ENCODE measurements at places on chromosomes 11 and 22.
A peak's percentile ranks its signal among the peaks of the same experiment; 100 is the strongest.

DNA sequence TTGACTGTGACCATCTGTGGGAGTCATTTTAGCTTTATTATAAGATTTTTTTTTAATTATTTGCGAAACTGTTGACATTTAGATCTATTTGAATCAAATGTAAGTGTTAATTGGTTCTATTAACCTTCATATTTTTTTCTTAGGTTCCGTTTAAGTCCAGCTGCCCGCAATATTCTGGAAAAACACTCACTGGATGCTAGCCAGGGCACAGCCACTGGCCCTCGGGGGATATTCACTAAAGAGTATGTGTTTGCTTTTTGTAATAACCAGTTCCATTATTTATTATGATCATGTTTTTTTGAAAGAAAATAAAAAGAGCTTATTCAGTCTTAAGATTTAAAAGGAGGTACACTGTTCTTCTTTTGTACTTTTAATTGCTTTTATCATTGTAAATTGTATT, 43.9 kb downstream of the PDHX start:
- H3K36me3 ChIP-seq: no peaks in the 10 kb centered on the region
- no peak overlapping the region for H3K27ac ChIP-seq
- DNase-seq: no peak
- H3K4me1 ChIP-seq: no peaks in the 10 kb centered on the region
- H3K4me3 ChIP-seq: no peak overlapping the region

DNA sequence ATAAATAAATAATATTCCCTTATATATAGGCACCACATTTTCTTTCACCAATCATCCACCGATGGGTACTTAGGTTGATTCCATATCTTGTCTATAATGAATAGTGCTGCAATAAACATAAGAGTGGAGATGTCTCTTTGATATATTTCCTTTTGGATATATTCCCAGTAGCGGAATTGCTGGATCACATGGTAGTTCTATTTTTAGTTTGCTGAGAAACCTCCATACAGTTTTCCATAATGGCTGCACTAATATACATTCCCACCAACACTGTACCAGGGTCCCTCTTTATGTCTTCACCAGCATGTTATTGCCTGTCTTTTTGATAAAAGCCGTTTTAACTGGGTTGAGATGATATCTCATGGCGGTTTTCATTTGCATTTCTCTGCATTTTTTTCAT, 23.6 kb downstream of the PAMR1 start:
- H3K4me1 ChIP-seq: no peaks in the 10 kb centered on the region
- no peaks in the 10 kb centered on the region for H3K36me3 ChIP-seq
- no peak overlapping the region for H3K4me3 ChIP-seq
- DNase-seq: no peak

- no peaks in the 10 kb centered on the region for H3K4me1 ChIP-seq
- H3K36me3 ChIP-seq: no peaks in the 10 kb centered on the region
- no peak overlapping the region for H3K27ac ChIP-seq
- no peak for DNase-seq
- H3K4me3 ChIP-seq: no peak overlapping the region
Measured at GRCh38 chr11:72876147-72876546, 61.9 kb downstream of the ATG16L2 start.

DNA sequence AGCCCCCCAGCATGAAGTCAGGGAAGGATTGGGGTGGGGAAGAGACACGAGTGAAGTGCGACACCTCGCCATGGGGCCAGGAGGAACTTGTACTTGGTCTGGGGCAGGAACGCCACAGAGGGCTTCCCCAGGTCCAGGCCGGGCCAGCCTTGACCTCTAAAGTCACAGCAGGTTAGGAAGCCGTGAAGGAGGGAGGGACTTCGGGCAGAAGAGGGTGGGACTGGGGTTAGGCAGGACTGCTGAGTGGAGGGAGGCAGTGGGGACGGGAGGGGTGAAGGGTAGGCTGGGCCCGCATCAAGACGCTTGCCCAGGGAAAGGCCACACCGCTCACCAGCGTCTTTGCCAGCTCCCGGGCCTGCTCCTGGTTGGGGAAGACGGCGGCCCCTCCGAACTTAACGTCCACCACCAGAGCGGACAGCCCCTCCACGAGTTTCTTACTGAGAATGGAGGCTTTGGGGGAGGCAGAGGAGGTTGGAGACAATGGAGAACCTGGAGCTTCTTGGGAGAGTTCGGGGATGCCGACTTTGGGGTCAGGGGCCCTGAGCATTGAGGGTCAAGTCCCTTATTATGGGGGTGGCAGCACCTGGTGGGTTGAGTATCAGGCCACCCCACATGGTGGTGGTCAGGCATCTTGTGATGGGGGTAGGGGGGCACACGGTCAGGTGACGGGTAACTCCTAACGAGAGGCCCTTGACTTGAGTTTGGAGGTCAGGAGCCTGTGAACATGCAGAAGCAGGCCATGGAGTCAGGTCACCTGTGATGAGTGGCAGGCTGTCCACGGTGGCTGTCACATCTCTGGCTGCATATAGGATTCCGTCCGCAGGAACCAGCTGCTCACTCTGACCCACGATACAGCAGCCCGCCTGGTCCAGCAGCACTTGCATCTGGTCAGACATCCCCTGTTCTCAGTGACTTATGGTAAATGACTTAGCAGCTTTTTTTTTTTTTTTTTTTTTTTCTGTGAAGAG, 1.7 kb upstream of the SCO2 start:
- peak; percentile 24 for DNase-seq
- no peaks in the 10 kb centered on the region for H3K27me3 ChIP-seq
- peak overlapping the region; percentile 74 for H3K4me3 ChIP-seq
- H3K36me3 ChIP-seq: peaks cover 3% of the 10 kb centered on the region

DNA sequence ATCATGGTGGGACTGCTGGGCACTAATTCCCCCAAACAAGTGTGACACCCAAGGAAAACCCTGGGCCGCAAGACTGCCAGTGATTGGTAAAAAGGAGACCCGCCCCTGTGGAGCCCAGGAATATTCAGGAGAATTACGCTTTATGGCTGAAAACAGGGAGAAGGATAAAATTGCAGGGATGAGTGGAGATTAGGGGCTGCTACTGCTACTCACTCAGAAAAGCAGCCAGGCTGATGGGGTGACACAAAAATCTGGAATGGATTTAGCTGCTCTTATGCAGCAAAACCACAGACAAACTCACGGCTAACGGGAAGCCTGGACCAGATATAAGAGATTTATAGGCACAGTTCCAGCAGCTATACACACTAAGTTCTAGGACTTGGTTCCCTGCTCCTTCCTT, 4.4 kb upstream of the FBXO3 start:
- H3K36me3 ChIP-seq: no peaks in the 10 kb centered on the region
- no peak for DNase-seq
- no peaks in the 10 kb centered on the region for H3K27me3 ChIP-seq
- H3K4me3 ChIP-seq: no peak overlapping the region

- H3K27ac ChIP-seq: no peak overlapping the region
- DNase-seq: no peak
- no peaks in the 10 kb centered on the region for H3K27me3 ChIP-seq
- no peak overlapping the region for H3K4me3 ChIP-seq
- no peaks in the 10 kb centered on the region for H3K36me3 ChIP-seq
- no peaks in the 10 kb centered on the region for H3K4me1 ChIP-seq
Measured at GRCh38 chr11:27864091-27864491, 163.8 kb upstream of the BDNF start.

DNA sequence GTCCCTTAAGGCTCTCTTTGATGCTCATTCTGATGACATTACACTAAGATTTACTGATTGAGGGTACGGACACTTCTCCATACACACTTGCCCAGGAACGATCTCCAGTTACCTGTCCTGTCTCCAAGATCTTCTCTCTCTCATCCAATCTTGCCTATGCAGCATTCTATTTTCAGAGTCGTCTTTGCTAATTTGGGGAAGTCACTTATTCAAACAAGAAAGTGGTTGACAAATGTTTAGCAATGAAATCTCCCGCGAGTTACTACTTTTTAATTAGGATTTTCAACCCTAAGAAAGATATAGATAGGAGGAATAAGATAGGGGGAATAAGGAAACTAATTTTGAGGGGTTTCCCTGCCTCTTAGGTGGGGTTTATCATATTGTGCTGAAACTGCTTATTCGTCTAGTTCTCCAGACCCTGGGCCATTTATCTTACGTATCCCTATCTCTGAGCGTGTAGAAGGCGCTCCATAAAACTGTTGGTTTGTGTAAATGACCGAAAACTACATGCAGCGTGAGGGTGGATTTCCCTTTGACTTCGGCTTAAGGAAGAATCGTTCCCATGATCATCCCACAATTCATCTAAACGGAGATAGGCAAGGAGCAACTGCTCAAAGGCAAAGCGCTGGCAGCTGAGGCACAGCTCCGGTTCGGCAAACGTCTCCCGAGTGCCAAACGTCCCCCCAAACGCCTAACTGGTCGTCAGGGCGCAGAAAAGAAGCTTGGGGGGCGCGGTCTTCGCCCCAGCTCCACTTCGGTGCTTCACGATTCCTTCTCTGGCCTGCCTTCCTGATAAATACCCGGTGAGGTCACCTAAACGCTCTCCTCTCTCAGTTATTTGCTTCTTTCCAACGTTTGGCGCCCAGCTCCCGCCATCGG, 804 bp downstream of the APIP start:
- DNase-seq: peak; percentile 44
- no peaks in the 10 kb centered on the region for H3K27me3 ChIP-seq
- peaks cover 4% of the 10 kb centered on the region for H3K4me1 ChIP-seq
- H3K27ac ChIP-seq: peak overlapping the region; percentile 96
- H3K4me3 ChIP-seq: peak overlapping the region; percentile 92

GRCh38 chr11:74697722-74698121, 33.5 kb downstream of the CHRDL2 start:
- H3K4me3 ChIP-seq: no peak overlapping the region
- no peak for DNase-seq

- H3K27me3 ChIP-seq: no peaks in the 10 kb centered on the region
- no peak overlapping the region for H3K27ac ChIP-seq
- no peaks in the 10 kb centered on the region for H3K36me3 ChIP-seq
Measured at GRCh38 chr11:67638535-67639437, 777 bp downstream of the TBX10 start.

DNA sequence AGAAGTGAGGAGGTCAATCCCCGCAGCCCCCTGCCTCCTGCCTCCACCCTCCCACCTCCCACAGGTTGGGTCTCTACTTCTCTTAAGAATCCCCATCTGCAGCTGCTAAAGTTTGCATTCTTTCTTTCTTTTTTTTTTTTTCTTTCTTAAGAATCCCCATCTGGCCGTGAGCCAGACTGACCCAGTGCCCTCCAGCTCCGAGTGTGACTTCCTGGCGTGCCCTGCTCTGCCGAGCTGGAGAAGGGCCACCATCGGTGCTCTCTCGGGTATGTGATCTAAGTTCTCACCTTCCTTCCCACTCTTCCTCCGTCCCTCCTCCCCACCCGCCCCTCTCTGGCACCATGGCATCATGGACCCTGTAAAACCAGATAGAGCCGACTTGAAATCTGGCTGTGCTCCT, 66.7 kb upstream of the LMO1 start:
- no peak overlapping the region for H3K27ac ChIP-seq
- H3K4me3 ChIP-seq: no peak overlapping the region
- no peaks in the 10 kb centered on the region for H3K4me1 ChIP-seq
- DNase-seq: no peak
- no peaks in the 10 kb centered on the region for H3K27me3 ChIP-seq
